ENCODE measurements at places on chromosomes 2 and 18. TPM values are rescaled to one million over a fixed set of nuclear protein-coding genes. Genes with fewer than 3 reads are reported as not detected.

Gene SLC9A4
- total RNA-seq, result not detected

Gene GPR45
- total RNA-seq, result not detected

Gene ALPI
- not detected for total RNA-seq

Gene EGR4
- not detected for total RNA-seq

Gene MC5R
- total RNA-seq, result not detected

Measured in chondrocyte (in vitro differentiated cells).